CD14-positive monocyte (primary cell): ENCODE measurements at places on chromosomes 6 and 20.

DNA sequence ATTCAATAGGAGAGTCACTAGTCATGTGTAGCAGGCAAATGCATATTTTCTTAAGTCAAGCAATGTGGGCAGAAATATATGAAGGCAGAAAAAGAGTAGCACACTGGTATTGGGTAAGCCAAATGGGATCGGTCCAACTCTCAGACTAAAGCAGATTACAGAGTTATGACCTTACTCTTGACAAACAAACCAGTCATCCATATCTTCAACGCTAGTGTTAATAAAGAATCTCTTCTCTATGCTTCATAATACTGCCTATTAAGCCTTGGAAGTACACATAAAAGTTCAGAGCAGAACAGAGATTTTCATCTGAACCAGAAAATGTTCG, 320.2 kb upstream of the JARID2 start:
- DNase-seq = no peak

- DNase-seq = no peak
Observed at GRCh38 chr6:116073765-116074440, 13.2 kb upstream of the FRK start.

GRCh38 chr20:51563486-51564332, 21.2 kb upstream of the NFATC2 start:
- no peak for DNase-seq

GRCh38 chr6:156787569-156788492, 10.7 kb downstream of the ARID1B start:
- no peak for DNase-seq
